Activated CD4-positive, alpha-beta T cell treated with anti-CD3 and anti-CD28 coated beads for 4 hours (primary cell): ENCODE measurements at places on chromosomes 7 and 10.

- DNase-seq: no peak
Measured at GRCh38 chr7:67348171-67348570, 351.5 kb downstream of the TYW1 start.

- DNase-seq: peak; percentile 58
Measured at GRCh38 chr7:150514748-150515222, at the start of gene GIMAP7. GIMAP7 (plus strand) TSS chr7:150514872; CDS start chr7:150519975, 5,103 bp downstream.

DNA sequence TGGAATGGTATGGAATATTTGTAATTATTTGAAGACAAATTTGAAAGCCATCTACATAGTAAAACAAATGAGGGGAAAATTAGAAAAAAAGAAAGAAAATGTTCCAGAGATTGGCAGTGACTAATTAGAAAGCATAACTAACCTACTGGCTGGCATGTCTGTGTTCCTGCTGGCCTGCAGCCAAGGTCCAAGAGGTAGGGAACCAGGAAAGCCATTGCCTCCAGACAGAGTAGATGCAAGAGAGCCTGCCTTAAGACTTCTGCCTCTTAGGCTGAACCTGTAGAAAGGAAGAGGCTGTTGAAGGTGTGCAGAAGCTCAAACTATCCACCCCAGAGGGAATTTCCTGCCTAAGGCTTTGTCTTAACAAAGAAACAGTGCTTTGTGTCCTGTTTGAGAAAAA, 982.0 kb downstream of the SORCS1 start:
- no peak for DNase-seq

DNA sequence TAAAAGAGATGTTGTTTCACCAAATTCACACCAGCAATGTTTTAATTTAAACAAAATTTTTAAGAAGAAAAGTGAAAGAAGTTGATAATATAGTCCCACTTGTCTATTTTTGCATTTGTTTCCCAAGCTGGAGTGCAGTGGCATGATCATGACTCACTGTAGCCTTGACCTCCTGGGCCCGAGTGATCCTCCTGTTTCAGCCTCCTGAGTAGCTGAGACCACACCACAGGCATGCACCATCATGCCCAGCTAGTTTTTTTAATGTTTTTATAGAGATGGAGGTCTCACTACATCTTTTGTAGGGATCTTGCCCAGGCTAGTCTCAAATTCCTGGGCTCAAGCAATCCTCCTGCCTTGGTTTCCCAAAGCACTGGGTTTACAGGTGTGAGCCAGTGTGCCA, 14.1 kb upstream of the NDUFA5 start:
- DNase-seq: no peak

- peak; percentile 12 for DNase-seq
Measured at GRCh38 chr10:8416192-8416701, 361.8 kb downstream of the GATA3 start.

DNA sequence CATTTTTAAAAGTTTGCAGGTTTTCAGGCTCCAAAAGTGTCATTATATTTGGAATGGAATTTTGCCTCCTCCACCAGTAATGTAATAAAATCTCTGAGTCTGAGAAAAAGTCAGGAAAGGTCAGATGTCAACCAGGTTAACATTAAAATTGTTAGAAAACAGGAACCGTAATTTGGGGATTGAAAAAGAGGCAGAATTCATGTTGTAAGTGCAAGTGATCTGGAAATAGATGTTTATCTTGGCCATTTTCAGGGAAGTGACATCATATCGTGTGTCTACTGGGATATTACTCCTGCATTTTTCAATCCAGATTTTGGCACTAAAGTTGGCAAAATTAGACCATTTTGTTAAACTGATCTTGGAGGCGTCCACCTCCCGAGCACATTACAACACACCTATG, 428.5 kb upstream of the MGMT start:
- DNase-seq: no peak
